Activated CD4-positive, alpha-beta memory T cell treated with anti-CD3 and anti-CD28 coated beads, Interleukin-2, amount 10 ng/mL, durations not matched to agents 7 days and 5 days (primary cell): ENCODE measurements at places on chromosomes 5 and 9.

DNA sequence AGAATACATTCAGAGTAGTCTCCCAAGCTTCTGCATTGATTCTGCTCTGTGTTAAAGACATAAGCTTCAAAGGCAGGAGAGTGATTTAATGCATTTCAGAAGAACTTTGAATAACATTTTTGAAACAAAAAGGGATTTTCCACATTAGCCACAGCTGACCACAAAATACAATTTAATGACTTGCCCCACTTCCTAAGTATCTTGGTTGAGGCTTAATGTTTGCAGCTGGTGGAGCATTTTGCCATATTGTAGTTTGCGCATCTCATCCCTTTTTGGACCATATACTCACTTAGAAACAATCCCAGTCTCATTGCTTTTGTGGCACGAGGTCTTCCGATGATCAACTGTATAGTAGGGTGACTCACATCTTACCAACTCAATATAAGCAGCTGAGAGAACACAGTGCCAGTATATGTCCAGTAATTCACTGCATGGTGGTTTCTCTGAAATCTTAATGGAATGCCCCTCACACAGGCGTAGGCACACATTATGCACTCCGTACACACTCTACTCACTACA is 455.8 kb upstream of the PTGER4 start:
- DNase-seq: peak; percentile 33

- no peak for DNase-seq
Measured at GRCh38 chr5:36880761-36881160, 4.2 kb downstream of the NIPBL start.

DNA sequence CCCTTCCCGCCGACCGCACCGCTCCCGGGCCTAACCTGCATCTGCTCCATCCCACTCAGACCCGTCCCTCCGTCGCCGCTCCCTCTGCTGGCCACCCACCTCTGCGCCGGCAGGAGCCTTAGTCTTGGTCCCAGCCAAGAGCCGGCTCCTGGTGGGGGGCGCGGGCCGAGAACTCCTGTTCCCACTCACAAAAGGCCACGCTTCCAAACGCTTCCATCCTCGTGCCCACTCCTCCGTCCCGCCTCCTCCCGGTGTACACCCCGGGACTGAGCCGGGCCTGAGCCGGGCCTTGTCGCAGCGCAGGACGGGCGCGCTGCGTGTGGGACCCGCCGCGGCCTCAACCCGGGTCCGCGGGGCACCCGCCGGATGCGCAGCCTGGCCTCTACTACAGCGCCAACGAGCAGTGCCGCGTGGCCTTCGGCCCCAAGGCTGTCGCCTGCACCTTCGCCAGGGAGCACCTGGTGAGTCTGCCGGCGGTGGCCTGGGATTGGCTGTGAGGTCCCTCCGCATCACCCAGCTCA is 7.5 kb downstream of the ADAMTS13 start:
- DNase-seq: no peak

DNA sequence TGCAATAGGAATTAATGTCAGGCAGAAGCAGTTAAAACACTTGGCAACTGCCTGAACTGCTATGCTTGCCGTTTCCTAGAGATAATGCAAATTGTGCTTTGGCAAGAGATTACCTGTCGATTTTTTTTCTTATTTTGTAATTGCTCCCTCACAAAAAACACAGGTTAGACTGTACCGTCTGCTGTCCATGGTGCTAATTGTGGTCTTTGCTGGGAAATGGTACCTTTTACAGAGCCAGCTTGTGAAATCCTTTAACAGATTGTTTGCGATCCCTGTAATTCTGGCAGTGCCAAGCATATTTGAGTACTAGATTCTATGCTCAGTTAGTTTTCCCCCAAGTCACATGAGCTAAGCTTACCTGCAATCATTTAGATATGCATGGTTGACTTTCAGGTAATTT is 2125.8 kb upstream of the WWC1 start:
- DNase-seq: no peak

GRCh38 chr9:74800226-74800625 is 87.5 kb downstream of the TRPM6 start:
- DNase-seq: no peak

DNA sequence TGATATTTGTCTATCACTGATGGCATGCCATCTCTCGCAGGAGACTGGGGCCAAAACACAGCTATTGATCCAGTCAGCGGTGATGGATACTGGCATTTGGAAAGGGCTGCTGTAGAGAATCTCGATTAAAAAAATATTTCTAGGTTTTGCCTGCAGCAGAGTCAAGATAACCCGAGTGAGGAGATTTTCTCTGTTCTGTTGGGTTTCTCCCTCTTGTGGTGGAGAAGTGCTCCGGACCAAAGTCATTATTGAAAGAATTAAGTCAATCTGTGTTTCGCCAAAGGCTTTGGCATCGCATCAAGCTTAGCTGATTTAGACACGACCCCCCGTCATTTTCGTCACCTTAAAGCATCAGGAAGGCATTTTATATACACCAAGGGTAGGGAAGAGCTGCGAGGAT is 97.1 kb upstream of the IRX2 start:
- DNase-seq: no peak

DNA sequence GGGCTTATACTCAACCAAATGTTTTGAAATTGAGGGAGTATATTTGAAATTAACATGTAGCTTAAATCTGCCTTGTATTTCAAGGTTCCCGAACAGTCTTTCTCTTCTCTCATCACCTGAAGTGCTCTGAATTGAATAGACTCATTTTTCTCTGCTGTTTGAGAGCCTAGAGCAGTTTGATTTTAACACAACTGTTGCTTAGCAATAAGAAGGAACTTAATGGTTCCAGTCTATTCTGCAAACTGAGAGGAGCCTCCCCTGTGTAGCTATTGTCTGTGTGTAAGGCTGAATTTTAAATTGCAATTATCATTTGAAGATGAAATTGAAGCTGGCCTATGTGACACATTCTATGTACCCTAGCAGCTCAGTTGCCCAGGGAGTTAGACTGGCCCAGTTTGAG is 87.1 kb upstream of the CKMT2 start:
- DNase-seq: no peak

DNA sequence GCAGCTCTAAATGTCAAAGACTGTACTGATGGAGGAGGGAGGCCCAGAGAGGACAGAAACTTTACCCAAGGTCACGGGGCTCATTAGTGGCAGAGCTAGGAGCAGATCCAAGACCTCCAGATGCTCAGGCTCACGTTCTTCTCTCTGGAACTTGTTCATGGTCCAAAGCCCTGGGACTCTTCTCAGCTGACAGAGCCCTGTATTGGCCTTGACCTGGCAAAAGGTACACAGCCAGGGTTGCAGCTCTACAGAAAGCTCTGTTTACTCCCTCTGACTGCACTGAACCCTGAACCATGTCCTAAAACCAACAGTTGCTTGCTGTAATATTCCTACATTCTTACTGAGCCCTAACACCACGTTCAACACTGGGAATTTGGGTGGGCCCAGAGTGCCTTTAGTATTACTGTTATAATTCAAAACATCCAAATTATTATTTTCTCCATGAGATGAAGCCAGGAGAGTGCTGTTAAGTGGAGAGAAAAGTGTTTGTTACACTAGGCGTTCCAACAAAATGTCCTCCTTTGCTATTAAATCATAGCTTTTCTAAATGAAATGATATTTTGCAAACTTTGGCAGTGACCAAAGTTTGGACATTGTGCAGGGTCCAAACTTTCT is 602.4 kb upstream of the CLINT1 start:
- DNase-seq: no peak

DNA sequence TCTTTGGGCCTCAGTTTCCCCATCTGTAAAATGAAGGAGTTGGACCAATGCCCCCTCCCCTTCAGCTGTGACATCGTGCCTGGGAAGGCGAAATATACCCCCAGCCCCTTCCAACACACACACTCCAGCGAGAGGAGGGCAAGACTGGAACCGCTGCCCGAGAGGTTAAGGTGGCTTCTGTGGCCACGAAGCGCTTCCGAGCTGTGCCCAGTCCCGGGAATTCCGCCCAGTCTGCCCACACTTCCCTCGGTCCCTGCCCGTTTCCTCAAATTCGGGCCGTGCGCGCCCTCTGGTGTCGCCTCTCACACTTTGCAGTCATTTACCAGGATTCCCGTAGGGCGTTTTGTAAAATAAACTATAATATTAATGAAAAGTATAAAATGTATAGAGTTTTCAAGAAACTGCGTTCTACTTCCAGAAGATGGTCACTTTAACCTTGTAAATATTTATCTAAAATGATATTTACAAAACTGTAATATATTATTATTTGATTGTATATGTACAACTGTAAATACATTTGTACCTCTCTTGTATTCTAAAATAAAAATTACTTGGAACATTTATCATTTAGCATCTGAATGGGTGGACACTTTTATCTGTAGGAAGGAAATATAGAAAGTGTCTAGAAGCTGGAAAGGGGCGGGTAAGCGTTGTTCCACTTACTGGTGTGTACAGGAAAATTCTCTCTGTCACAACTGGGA is 11.0 kb upstream of the EXOSC2 start:
- DNase-seq: peak; percentile 60

- no peak for DNase-seq
Measured at GRCh38 chr9:106758911-106759310, 104.1 kb upstream of the ZNF462 start.

GRCh38 chr5:73365301-73365853 is 83.2 kb downstream of the FOXD1 start:
- no peak for DNase-seq

DNA sequence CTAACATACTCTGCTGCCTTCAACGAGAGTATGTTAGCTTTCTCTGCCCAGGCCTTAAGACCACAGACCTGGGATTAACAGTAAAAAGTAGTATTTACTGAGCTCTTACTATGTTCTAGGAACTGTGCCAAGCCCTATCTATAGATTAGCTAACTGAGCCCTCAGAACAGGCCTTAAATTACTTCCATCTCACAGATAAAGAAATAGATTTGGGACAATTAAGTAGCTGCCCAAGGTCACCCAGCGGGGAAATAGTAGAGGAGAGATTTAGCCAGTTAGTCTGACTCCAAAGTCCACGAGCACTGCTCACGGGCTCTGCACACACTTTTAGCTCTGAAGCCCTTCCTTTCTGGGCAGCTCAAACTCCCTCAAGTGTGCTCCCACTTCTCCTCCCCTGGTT is 64.5 kb upstream of the EQTN start:
- DNase-seq: no peak

DNA sequence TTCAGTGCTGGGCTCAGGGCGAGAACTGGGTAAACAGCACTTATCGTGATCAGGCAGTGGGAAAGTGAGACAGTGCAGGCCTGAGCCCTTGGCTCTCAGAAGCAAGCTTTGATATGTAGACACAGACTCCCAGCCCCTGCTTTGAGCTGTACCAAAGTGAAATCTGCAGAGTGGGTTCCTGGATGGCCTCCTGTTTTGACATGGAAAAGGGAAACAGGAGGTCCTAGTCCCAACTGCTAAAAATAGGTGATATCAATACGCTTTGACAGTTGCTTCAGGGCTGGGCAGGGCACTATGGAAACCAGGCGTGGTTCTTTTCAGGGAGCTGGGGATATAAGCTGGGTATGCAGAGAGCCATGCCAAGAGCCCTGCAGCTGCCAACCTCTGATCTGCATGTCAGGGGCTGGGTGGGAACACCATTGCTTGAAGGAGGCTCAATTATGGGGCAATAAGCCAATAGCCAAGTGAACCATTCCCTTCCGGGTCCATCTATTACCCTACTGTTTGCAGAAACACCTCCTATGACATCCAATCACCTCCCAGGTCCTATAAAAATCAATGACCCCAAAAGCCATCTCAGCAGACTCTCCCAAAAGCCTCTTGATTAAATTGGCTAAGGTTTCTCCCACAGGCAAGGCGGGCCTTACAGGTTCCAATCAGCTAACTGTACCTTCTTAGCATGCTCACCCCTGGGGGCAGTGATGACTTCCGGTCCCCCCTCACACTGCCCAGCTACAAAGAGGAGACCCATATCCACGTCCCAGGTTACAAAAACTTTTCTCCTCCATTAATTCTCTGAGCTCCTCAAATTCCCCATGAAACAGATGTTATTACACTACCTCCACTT is 45.8 kb downstream of the EPB41L4B start:
- DNase-seq: no peak

- no peak for DNase-seq
Measured at GRCh38 chr9:96460882-96461281, 10.9 kb downstream of the HABP4 start.

- DNase-seq: no peak
Measured at GRCh38 chr5:179191506-179192184, 131.5 kb downstream of the ZNF354C start.

DNA sequence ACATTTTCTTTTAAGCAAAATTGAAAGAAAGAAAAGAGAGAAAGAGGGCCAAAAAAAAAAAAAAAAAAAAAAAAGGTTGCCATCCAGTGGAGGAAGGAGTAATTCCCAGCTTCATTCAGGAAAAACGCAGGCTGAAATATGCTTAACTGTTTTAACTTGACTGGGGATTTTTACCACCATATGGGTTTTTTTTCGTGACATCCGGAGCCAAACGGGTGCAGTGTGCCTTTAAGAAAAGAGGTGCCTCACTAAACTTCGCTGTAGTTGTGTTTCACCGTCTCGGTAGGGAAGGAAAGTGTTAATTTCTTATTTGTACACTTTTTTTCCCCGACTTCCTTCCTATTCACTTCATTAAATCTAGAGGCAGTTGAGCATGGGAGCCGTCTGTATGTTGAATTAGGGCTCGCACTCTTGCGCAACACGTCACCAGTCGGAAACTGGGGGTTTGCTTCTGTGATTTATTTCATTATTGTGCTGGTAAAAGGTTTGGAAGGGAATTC is 143.0 kb downstream of the SMARCA2 start:
- DNase-seq: peak; percentile 35

DNA sequence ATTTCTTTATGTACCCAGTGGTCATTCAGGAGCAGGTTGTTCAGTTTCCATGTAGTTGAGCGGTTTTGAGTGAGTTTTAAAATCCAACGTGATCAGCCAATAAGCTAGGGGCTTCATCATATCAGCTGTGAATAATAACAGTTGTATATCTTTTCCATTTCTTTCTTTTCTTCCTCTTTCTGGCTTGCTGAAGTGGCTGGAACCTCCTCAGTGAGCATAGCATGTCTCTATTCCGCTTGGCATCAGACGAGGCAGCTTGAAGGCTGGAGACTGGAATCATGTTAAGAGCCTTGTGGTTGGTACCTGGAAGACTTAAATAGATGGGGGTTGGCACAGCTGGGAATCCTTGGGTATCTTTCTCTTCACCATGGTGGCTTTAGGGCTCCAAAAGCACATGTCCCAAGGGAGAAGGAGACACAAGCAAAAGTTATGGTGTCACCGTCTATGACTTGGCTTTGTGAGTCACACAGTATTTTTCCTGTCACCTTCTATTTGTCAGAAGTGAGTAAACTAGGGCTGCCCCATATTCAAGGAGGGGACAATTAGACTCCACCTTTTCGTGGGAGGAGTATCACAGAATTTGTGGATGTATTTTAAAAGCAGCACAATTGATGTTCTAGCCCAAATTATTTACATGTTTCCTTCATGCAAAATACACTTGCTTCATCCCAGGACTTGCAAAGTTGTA is 38.0 kb upstream of the RETREG1 start:
- no peak for DNase-seq

DNA sequence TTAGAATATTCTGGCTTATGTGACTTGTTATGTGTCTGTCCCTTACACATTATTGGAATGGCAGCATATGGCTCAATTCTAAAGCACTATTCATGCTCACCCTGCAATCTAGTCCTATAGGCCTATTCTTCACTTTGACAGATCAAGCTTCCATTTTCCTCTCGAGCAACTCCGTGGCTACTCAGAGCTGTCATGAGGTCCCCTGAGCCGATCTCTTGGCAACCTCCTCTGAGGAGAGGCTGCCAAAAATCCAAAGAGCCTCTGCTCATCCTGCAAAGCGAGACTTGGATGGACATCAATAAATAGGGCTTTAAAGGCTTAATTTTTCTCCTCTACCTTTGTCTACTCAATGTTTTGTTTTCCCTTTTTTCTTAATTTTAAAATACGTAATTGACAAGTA is 163.8 kb downstream of the GABRB2 start:
- no peak for DNase-seq
